Stimulated activated CD4-positive, alpha-beta T cell treated with anti-CD3 and anti-CD28 coated beads, TNF-alpha, amount 100 ng/mL, for 1 hour (primary cell): ENCODE measurements at places on chromosomes 7 and 10.

- DNase-seq = no peak
Measured at GRCh38 chr10:101291331-101292193, 62.3 kb upstream of the LBX1 start.

DNA sequence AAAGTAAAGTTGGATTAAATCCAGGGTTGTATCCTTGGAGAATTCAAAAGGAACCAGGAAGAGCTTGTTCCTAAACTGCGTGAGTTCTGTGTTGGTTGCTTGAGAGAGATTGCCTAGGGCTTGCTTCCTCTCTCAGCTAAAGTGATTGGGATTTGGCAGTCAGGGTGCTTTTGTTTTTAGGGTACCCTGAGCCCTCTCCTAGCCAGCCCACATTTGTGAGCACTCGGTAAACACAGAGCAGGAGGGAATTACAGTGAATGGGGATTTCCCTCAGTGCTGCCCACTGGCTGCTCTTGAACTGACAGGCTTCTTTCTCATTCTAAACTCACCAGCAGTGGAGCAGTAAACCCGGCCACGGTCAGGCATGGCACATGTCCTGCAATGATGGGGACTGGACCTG, 146.9 kb downstream of the TPST1 start:
- DNase-seq = no peak

- DNase-seq = no peak
Measured at GRCh38 chr10:114346176-114347031, 57.9 kb downstream of the AFAP1L2 start.

DNA sequence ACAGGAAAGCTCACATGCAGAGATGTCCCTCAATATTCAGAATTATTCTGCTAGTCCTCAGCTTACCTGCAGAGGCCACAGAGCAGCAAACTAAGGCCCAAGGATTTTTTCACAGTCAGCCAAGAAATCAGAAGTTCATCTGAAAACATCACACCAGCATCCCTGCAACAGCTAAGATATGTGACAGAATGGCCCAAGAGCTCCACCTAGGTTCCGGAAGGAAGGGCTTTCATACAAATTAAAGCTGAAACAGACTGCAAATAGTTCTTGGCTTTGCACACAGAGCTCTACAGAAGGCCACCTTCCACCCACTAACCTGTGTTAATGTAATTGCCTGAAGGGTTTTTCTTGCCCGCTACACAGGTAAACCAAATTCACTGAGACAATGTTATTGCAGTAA, 438.8 kb upstream of the C7orf33 start:
- DNase-seq = no peak

DNA sequence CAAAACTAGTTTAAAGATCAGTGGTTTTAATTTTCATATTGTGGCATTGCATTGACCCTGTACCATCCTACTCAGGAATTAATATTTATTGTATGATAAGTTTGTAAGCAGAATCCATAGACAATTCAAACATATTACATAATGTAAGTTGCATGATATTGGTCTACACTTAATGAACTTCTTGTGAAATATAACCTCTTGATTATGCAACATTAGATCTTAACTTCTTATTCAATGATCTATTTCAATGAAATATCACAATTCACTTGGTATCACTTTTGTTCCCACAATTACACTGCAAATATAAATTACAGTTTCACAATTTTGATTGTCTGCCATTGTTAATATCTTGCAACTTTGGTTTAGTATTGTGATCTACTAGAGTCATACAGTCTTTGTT, 44.0 kb upstream of the TMEM229A start:
- DNase-seq = no peak

- no peak for DNase-seq
Measured at GRCh38 chr10:47046321-47047126, 135.3 kb downstream of the PTPN20 start.
